ENCODE measurements at places on chromosomes 3 and 15. TPM values are rescaled to one million over a fixed set of nuclear protein-coding genes. Genes with fewer than 3 reads are reported as not detected.

DNA sequence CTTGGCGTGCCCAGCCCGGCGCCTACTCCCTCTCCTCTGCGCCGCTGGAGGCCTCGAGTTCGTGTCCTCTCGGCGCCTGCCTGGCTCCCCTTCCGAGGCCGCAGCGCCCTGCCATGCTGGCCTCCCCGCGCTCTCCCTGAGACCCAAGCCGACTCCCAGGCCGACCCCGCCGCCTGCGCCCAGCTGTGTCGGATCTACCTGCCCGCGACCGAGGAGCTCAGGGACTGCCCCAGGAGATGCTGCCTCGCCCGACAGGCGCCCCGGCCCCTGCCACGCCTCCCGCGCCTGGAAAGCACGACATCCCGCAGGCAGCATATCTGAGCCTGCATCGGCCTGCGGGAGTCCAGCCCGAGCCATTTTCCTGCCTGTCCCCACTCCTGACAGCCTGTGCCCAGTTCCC is 16.1 kb downstream of the PAQR9 start:
- no peak for DNase-seq

The COL8A1 gene
- total RNA-seq, result 3.7 TPM

DNA sequence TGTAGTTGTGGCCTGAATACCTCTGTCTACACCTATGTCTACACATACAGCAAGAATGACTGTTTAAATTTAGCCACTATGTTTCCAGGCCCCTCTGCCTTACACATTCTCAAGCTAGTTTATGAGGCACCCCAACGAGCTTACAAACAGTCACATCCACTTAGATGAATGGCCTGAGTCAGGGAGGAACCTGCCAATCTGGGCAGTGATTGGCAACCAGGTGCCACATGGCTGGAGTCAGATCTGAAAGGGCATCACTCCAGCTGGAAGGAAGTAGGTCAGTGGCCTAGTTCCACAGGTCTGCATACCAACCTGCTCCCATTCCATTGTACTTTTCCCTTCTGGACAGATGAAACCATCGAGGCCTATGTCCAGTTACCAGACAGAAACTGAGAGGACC is 136.3 kb downstream of the FOXP1 start:
- no peak for DNase-seq

GRCh38 chr3:36317915-36318314 is 62.4 kb upstream of the STAC start:
- DNase-seq, result no peak

The LIPH gene
- total RNA-seq, result 34.0 TPM

The TGM4 gene
- total RNA-seq, result not detected

DNA sequence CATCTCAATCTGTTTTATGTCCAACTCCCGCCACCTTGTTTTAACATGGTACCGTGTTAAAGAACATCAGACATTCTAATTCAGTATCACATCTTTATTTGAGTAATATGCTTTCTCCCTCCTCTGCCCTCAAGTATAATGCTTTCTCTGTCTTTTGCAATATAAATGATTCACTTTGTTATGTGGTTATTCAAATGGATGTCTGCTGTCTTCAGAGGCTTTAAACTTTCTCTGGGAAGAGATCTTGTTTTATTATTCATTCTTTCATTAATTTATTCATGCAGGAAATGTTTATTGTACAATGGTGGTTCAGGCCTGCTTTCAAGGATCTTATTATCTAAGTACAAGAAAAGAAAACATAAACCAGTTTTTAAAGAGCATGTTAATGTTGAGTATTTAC is 57.1 kb downstream of the RAP2B start:
- no peak for DNase-seq

The FSIP1 gene
- total RNA-seq, result 0.81 TPM

GRCh38 chr15:40477642-40478327 is 7.0 kb downstream of the CHST14 start:
- no peak for DNase-seq

The LDHAL6B gene
- total RNA-seq, result not detected

DNA sequence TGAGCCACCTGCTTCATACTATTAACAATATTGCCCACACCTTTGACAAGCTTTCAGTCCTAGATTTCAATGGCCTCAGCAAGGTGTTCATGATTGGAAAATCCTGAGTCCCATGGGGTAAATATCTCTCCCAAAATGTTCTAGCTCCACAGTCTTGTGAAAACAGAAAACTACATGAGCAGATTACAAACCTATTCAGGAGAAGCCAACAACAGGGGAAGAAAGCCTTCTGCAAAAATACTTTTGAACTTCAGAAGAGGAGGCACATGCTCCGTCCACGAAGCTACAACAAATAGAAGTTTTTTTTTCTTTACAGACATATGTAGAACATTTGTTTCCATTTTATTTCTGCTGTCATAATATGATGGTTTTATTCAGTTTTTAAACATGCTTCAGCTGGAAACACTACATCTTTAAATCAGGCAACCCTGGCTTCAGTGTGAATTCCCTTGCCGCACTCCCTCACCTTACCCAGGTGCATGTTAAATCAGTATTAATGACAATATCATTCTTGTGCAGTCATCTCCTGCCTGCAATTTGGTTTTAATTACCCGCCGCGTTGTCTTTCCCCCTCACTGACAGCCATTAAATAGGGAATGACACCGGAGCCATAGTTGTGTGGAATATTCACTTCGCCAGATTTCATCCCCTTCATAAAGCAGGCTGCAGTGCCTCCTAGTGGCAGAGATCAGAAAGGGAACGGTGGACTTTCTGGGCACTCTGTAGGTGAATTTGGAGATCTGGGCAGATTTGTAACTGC is 725.5 kb upstream of the ARRDC4 start:
- DNase-seq, result peak; percentile 68

GRCh38 chr3:2262204-2262603 is 163.5 kb downstream of the CNTN4 start:
- no peak for DNase-seq

DNA sequence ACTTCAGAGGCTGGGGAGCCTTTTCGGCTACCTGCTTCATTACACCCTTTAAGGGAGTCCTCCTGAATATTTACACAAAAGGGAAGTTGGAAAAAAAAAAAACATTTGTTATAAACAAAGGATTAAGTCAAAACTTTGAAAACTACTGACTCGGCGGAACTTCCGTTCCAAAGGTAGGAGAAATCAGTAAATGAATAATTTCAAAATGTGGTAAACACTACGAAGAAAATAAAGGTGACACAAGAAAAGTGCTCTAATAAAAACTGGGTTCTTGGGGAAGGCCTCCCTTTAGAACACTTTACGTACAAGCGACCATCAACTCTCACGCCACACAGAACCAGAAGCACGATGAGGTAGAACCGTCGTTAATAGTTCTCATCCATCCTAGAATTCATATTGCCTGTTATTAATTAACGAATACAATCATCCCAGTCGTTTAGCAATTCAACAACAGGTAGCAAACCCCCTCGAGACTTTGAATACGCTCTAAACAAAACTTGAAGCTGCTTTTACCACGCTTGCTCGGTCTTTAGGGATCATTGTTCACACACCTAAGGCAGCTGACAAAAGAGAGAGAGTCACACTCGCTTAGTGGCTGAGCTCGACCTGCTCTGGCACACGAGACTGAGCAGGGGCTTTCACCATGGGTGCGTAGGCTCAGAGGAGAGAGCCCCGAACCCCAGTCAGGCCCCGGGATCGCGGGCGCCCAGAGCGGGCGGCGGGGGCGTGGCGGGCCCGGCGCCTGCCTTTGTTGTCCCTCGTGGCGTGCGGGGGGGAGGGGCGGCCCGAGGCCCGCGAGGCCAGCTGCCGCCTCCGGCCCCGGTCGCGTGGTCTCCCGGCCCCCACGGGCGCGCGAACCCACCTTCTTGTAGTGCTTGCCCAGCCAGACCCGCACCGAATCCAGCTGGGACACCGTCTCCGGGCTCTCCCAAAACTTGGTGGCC is 680 bp downstream of the SMARCC1 start:
- peak; percentile 54 for DNase-seq

- no peak for DNase-seq
These were observed 14.4 kb downstream of the RTP1 start for GRCh38 chr3:187211532-187212195.

Measured in mucosa of gallbladder (tissue), 1 donor.